NCI-H2171 (cell line): ENCODE measurements at places on chromosomes 7 and 10.
A peak's percentile ranks its signal among the peaks of the same experiment; 100 is the strongest.

DNA sequence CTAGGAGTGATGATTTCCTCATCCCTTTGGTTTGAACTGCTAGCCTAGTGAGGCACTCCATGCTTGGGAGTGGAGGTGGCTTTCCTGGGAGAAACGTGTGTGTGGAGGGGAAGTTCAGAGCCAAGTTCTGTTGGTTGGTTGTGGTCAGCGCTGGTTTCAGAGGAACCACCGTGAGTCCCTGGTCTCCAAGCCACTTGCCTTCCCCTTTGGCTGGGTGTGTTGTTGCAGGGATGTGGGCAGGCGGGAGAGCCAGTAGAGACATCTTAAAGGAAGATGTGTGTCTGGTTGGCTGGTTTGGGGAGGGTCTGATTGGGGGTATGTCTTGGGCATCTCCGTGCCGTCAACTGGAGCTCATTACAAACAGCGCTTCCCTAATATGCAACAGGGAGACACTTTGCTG is 130.8 kb upstream of the TCF7L2 start:
- no peak for DNase-seq

DNA sequence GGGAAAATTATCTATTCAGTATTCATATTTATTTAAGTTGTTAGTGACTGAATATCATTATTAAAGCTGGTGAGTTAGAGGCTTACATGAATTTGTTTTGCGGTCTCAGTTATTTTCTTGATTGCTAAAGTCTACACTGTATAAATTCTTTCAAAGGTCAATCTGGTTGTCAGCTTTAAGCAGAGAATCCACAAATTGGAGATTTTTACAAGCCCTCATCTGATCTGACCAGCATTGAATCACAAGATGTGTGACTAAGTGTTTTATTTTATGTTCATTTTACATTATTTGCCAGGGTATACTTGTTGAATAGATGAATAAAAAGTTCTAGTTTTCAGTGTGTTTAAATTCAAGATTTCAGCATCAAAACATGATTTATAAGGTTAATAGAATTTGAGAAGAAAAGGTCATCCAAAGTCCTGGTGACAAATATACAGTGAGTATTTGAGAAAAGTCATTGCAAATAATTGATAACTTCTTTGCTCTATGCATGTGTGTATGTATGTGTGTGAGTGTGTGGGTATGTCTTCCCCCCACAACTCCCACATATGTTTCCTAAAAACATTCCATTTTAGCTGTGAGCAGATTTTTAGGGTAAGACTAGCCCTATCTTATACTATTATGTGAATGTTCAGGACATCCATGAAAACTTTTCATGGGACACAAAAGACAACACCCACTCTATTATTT is 4.4 kb downstream of the SEMA3A start:
- no peak for DNase-seq

- peak; percentile 14 for DNase-seq
Measured at GRCh38 chr10:15439341-15439842, 68.3 kb upstream of the FAM171A1 start.

- no peak for DNase-seq
Measured at GRCh38 chr10:82221601-82222149, 346.7 kb downstream of the NRG3 start.

DNA sequence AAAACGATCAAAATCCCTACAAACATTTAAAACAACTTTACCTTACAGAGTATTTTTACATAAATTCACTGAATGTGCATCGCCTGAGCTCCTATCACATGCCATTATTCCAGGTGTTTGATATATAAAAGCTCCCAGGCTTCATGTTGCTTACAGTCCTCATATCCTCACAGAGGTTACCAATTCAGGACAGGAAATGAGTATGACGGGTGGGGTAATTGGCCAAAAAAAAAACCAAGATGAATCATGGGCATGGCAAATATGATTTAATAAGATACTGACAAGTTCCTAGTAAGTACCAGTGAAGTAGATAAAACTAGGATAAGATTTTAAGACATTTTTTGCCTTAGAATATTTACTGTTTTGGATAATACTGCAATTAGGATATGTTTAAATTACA is 135.8 kb downstream of the KMT2E start:
- no peak for DNase-seq

DNA sequence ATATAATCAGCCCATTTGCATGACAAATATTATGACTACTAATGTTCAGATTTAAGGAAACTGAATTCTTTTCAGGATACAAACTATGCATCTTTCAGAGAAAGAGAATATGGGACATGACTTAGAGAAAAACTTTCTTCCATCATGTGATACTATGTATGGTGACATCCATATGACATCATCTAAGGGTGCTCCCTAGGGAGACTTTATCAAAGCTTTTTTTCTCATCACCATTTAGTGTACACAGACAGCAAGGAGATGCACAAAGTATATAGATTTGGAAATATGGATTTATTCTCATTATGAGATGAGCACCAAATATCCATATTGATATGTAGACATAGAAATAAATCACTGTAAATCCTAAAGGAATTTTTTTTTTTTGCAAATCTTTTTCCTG is 164.2 kb upstream of the YAE1 start:
- DNase-seq, result no peak
